ENCODE measurements at places on chromosomes 5 and 9. TPM values are rescaled to one million over a fixed set of nuclear protein-coding genes. Genes with fewer than 3 reads are reported as not detected.

Gene SEMA5A
- total RNA-seq: 92.9 TPM

Gene SPINK7
- not detected for total RNA-seq

Gene ADAMTS12
- total RNA-seq: 32.1 TPM

Gene GZMA
- total RNA-seq: not detected

Gene ZDHHC21
- 10.1 TPM for total RNA-seq

Gene RASA1
- 32.1 TPM for total RNA-seq

Gene ISL1
- total RNA-seq: 39.4 TPM
